ENCODE measurements at places on chromosomes 11 and 22.

DNA sequence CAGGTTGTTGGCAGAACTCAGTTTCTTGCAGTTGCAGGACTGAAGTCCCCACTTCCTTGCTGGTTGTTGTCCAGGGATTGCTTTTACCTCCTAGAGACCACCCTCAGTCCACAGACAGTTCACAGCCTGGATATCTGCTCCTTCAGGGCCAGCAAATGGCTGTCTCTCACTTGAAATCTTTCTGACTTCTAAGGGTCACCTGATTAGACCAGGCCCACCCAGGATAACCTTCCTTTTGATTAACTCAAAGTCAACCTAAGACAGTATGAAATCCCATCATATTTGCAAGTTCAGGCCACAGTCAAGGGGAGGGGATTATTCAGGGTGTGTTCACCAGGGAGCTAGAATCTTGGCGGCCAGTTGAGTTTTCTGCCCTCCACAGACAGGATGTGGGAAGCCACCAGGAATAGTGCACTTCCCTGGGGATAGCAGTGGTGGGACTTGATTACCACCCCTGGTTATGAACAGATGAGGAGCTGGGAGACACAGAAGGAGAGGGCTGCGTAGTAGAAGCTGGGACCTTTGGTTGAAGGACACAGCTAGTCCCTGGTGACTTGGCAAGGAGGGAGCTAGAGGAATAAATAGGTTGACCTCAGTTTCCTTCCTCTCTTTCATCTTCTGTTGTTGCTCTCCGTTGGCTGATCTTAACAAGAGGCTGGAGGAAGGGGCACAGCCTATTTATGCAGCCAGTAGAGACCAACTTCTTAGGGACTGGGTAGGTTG lies 33.4 kb downstream of the MIAT start:
- DNase-seq = no peak

GRCh38 chr11:34214961-34215805 lies 109.8 kb downstream of the NAT10 start:
- peak; percentile 49 for DNase-seq

- peak; percentile 15 for DNase-seq
These were observed at the start of gene LRRC75B for GRCh38 chr22:24592851-24593558. LRRC75B (minus strand) TSS chr22:24593073; CDS start chr22:24593039, 34 bp downstream.

DNA sequence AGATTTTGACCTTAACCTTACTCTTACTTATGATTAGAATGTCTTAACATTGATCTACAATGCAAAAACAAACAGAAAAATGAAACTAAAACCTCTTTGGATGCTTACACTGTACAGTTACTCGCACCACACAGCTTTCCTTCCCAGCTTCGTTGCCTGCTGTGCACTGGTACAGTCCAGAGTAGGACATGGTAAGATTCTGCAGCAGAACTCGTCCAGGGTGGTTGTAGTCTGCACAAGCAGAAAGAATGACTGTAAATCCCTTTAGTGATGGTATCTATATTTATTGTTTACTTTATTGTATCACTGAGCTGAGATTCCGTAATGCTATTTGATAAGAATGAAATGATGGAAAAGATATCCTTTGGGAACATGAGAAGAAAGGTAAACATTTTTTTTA lies 21.0 kb upstream of the HSPA8 start:
- no peak for DNase-seq

- DNase-seq = no peak
These were observed 24.7 kb downstream of the TPCN2 start for GRCh38 chr11:69073469-69073868.

DNA sequence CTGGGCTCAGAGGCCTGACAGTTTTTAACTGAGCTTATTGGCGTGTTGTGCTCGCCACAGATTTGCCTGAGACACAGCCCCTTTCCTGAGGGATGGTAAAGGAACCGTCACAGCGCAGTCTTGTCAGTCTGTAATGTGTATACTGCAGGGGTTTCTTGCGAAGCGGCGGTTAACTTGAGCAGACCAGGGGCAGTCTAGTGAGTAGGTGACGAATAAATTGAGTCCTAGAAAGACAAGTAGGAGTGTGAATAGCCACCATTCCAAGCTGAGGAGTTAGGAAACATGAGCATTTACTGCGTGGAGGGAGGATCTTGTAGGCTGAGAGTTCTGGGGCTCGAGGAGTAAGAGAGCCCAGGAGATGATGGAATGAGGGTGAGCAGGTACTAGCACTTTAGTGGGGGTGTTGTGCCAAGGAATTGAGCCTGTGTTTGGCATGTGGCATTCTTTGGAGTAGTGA lies 1.4 kb downstream of the MED15 start:
- no peak for DNase-seq

DNA sequence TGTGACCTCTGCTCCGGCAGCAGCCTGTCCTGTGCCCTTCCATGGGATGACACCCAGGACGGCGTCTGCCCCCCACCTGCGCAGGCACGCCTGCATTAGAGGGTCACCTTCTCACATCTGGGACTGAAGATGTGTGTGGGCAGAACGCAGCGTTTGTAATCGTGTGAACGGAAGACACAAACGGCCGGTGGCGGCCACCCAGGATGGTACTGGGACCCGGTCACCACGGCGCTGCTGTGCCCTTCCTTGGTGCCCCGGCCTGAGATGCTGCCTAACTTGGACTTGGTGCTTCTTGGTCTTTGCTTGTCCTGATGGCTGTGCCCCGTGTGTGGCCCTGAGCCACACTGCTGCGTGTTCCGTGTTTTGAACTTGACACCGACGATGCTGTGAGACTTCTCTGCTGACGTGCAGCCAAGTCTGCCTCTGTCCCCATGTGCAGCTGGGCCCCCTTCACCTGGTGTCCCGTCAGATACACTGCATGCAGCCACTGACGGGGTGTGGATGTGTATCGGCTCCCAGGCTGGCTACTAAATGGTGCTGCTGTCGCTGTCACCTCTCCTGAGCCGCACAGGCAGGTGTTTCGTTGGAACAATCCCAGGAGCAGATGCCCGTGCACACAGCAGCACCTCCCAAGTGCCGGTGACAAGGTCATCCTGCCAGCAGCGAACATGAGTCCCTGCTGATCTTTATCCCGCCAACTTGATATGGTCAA lies 21.4 kb downstream of the YPEL1 start:
- DNase-seq = no peak

GRCh38 chr11:108931168-108931567 lies 266.3 kb downstream of the DDX10 start:
- DNase-seq = no peak

DNA sequence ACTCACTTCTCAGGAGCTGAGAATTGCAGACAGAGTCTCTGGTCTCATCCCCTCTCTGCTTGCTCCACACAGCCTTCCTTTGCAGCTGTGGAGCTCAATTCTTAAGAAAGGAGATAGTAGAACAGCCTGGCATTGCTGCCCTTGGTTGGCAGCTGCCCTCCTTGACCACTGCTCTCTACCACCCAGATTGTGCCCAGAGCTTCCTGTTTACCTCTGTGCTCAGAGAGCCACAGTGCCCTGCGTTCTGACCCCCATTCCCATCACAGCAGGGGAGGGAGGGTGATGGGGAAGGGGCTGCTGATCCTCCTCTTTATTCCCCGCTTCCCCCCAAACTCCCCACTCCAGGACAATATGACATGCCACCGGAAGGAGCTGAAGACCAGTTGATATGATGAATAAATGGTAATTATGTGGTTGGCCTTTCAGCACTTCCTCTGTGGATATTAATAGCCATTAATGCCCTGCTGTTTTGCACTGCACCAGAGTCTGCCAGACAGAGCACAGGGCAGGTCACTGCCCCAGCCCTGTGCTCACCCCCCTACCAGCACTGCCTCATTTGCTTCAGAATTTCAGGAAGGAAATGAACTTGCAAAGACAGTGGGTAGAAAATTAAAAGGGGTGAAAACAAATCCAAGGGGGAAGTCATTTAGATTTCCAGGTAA lies 426.8 kb upstream of the CADM1 start:
- DNase-seq = peak; percentile 66

DNA sequence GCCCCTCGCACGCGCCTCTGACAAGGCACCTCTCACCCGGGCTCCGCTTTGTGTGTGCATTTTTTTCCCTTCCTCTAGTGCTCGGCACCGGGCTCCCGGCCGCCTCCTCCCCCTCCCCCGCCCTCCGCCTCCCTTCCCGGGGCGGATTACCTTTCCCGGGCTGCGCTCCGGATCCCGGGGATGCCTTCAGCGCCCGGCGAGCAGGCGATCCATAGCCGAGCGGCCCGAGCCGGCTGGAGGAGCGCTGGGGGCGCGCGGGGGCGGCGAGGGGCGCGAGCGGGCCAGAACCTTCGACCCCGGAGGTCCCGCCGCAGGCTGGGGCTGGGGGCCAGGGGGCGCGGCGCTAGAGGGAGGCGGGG lies 282 bp downstream of the MPPED2 start:
- DNase-seq = no peak

DNA sequence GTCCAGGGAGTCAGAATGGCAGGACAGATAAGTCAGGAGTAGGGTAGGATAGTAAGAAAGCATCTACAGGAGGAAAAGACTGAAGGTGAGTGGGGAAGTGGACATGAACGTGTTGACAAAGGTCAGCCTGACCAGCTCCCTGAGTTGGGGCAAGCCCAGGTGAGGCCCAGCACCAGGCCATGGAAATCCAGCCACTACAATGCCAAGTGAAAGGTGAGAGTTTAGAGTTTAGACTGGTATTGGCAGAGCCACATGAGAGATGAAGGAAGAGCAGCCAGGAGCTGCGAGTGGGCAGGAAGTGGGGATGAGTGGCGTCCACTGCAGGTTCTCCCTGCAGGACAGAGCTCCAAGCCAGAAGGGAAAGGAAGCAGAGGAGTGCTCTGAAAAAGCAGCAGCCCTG lies 16.5 kb upstream of the SMCO4 start:
- DNase-seq = no peak

- no peak for DNase-seq
These were observed 10.7 kb downstream of the RAG1 start for GRCh38 chr11:36578458-36578857.

DNA sequence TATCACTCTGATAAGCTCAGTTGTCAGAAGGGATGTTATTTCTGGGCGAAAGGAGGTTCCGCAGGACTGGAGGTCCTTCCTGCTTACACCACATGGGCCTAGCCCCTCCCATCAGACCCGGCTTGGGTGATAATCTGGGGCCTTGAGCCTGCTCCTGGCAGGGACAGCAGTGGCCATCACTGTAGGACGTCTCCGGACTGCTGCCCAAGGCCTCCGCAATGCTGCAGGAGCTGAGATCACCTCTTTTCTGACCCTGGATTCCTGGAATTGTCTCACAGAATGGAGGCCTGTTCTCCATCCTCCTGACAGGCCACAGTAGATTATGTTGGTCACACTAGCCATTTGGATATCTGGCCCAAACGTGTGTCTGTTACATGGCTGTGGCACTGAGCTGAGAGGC lies 9.2 kb upstream of the BIK start:
- DNase-seq = no peak

- DNase-seq = no peak
These were observed 4.3 kb downstream of the CAPN5 start for GRCh38 chr11:77071077-77071476.

DNA sequence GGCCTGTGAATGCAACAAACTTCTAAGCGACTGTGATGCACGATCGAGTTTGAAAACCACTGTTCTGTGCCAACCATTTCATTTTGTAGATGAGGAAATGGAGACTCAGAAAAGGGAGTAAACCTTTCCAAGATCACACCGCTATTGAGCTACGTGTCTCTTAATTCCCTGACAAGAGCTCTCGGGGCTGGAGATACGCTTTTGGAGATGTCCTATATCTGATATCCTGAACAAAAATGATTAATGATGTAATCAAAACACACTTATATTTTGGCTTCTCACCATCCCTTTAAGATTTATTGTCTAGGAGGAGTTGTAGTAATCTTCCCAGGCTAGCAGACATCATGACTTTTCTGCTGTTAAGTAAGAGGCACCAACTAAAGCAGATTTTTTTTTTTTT lies 1.7 kb upstream of the PARVA start:
- no peak for DNase-seq

- DNase-seq = peak; percentile 21
These were observed 207.1 kb upstream of the ARHGAP20 start for GRCh38 chr11:110919241-110919922.

DNA sequence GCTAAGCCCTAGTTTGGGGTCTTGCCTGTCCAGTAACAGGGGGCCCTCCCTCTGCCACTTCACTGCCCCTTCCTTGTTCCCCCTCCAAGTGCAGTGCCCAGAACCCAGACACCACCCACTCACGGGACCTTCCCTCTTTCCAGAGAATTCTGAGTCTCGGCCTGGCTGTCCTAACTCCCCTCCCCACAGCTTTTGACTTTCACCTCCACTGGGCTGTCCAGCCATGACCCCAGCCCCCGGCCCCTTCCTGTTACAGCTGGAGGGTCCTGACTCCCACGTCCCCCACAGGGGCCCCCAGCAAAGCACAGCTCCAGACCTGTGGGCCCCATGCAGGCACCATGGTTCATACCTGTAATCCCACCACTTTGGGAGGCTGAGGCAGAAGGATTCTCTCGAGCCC lies 71.5 kb downstream of the BRD1 start:
- DNase-seq = no peak

GRCh38 chr11:2462543-2462985 lies 17.8 kb downstream of the KCNQ1 start:
- DNase-seq = no peak

GRCh38 chr11:19407677-19408270 lies 167.0 kb upstream of the E2F8 start:
- no peak for DNase-seq

DNA sequence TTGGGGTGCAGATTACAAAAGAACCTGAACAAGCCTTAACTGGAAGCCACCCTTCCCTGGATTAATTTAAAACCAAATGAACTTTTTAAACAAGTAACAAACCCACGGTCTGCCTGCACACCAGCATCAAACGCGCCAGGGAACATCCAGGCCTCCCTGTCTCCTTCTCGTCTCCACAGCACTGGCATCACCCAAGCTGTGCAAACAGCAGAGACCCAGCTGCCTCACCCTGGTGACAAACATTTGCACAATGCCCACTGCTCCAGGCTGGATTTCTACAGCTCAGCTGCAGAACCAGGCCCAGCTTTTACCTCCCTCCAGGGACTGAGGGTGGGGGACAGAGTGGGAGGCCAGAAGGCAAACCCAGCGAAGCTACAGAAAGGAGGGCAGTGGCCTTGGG lies 7.0 kb downstream of the RPL3 start:
- no peak for DNase-seq
